Stimulated activated CD4-positive, alpha-beta T cell treated with anti-CD3 and anti-CD28 coated beads, Interleukin-15, amount 100 ng/mL, for 1 hour (primary cell): ENCODE measurements at places on chromosomes 1 and 21.

DNA sequence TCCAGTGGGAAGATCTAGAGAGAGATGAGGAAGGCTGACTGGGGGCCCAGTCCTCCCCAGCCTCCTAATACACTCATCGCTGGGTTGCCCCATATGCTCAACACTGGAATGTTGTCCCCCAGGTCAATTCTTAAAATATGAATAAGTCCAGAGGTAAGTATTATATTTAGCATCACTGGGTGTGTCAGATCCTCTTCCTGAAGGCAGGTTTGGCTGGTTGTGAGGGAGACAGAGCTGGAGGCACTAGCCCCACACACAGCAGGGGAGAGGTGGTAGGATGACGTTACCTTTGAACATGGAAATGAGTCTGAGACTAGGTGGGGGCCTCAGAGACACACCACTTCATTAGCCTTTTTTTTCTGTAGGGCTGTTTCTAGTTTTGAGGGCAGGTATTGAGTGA, 42.6 kb downstream of the SLC44A3 start:
- DNase-seq, result no peak

DNA sequence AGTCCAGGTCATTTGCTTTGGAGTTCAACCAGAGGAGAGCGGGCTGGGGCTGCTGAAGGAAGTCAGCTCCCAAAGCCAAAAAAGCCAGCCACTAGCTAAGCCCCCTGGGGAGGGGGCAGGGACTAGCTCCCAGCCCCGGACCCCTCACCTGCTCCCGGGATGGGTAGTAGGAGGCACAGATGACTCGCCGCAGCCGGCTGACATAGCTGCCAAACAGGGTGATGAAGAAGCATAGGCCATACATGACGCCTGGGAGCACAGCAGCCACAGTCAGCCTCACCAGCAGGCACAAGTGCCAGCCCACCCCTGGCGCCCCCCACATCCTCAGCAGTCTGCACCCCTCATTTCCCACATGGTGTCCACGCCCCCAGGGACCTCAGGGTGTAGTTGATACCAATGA, 7.4 kb downstream of the DCST2 start:
- DNase-seq, result no peak

GRCh38 chr1:153577138-153577537, 11.5 kb upstream of the S100A2 start:
- no peak for DNase-seq

DNA sequence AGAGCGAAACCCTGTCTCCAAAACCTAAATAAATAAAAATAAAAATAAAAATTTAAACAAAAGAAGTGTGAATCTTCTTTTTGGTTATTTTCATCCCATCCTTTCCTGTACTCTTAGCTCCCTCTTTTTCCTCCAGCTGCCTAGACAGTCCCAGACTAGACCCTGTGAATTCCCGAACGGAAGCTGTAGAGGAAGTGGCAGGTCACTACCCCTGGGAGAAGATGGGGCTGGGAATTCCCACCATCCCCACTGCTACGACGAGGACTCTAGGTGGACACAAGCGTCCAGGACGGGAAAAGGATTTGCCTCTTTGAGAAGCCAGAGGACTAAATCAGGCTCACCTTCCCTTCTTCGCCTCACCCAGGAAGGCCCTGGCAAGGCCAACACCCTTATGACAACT, 12.6 kb downstream of the RHBDL2 start:
- DNase-seq, result no peak

DNA sequence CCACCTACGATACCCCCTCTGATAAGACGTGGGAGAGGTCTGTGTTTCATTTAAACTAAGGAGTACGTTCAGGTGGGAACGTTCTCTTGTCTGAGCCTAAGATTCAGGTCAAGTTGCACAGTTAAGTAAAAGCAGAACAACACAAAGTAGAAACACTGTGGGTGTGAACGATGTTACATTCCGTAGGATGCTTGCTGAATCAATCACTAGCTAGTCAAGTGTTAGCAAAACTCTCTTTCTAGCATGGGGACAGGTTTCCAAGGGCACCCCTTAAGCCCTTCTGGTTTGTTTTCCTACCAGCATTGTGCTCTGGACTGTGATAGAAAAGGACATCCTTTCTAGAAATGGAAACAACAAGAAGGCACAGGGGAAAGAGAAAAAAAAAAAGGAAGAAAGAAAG, 13.3 kb downstream of the C1orf162 start:
- DNase-seq, result no peak

- no peak for DNase-seq
These were observed 116.0 kb upstream of the KCNJ6 start for GRCh38 chr21:38032082-38032801.

- DNase-seq, result no peak
These were observed 57.1 kb upstream of the DR1 start for GRCh38 chr1:93288558-93288957.

GRCh38 chr1:4344065-4344732, 310.2 kb upstream of the AJAP1 start:
- no peak for DNase-seq

- DNase-seq, result no peak
These were observed 6.8 kb downstream of the DESI2 start for GRCh38 chr1:244659694-244660093.

DNA sequence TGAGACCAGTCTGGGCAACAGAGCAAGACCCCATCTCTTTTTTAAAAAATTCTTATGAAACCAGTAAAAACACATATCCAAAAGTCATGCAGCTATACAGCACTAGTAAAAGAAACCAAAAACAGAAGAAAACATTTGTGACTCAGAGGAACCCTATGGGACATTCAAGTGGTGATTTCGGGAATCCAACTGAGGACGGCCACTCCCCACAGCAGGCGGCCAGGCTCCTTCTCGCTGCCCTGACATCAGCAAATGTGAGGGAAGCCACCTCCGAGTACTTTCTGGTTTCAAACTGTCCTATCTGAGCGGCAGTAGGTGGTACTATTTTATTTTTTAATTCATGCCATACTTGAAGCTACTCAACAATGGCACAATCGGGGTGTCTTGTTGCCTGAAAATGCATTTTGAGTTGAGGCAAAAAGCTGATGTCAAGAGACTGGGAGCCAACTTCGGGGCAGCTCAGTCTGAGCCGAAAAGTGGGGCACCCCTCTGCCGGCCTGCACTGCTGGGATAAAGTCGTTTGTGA, 3.3 kb downstream of the SUMO3 start:
- DNase-seq, result no peak

GRCh38 chr1:71269179-71269578, 188.3 kb upstream of the ZRANB2 start:
- DNase-seq, result no peak

- DNase-seq, result no peak
These were observed 60.6 kb downstream of the UCHL5 start for GRCh38 chr1:192998536-192998935.

- DNase-seq, result no peak
These were observed 36.1 kb downstream of the ACTA1 start for GRCh38 chr1:229397762-229398161.

DNA sequence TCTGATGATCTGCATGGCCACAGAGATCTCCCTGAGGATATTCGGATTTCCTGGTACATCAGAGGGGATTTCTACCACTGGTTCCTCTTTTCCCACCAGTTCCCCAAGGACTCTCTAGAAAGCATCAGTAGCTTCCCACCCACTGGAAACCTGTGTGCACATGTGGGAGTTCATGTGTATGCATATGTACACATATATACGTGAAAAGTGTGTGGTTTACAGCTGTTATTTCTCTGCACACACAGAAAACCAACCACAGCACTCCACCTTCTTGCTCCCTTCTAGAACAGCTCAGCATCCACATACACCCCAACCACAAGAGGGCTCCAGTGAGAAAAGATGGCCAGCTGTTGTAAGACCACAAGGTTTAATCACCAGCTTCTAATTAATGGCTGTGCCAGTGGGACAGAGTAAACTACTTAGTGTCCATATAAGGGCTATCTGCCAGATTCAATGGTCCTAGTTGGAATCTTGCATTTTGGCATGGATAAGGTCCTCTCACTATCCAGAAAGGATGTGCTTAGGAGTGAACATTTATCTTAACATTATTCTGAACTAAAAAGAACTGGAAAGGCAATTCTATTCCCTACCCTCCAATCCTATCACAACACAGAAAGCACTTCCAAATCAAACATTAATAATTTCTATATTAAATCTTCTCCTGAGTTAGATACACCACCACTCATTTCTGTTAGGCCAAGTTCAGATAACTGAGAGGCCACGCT, 24.1 kb downstream of the GPR3 start:
- no peak for DNase-seq

GRCh38 chr1:151062741-151063371, 2.7 kb downstream of the MLLT11 start:
- DNase-seq, result no peak

GRCh38 chr1:243850202-243850451, at the start of gene AKT3:
Gene AKT3, minus strand, starts transcription at chr1:243850243. Its CDS starts 7,073 bp downstream, at chr1:243843170.
- no peak for DNase-seq

- no peak for DNase-seq
These were observed 76.0 kb downstream of the MAN1C1 start for GRCh38 chr1:25692560-25692959.

DNA sequence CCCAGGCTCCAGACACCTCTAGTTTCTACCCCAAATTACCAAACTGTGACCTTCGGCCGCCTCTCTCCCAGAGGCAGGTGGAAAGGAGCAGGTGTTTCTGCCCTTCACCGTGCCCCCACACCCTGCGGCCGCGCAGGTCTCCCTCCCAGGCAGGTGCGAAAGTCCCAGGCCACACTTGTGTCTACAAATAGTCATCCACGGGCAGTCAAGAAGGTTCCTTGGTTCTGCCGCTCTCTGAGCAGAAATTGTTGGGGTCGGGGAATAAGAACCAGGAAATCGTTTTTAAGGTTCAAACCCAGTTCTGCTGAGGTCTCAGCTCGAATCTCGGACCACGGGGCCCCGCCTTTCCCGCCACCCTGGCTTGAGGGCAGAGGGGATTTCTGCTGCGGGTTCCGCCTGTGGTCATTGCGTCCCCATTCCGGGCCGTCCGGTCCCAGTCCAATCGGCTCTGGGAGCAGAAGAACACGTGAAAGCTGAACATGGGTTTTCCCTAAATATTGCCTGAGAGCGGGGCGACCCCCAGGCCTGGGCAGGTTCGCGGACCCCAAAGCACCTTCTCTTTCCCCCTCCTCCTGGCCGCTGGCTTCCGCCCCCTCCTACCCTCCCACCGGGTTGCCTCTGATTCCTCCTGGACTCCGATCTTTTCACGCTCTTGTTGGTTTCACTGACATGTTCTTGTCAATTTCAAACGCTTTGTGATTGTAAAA, 1.2 kb upstream of the ATF3 start:
- DNase-seq, result no peak

- DNase-seq, result no peak
These were observed 5.3 kb upstream of the C1orf174 start for GRCh38 chr1:3905266-3905952.

DNA sequence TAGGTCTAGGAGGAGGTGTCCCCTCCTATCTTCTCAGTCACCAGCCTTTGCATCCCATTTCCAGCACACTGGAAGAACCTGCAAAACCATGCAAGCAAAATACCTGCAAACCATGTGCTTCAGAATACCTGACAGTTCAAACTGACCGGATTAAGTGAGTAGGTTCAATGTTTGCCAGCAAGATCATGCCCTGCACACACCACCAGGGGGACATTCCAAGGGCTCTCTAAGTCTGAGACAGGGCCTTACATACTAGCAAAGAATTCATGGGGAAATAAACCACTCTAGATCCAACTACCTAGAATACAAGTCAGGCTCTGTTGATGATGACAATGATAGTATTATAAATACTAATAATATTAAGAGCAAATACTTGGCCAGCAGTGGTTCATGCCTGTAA, 27.6 kb downstream of the INPP5B start:
- DNase-seq, result no peak

- DNase-seq, result no peak
These were observed 37.2 kb upstream of the NPL start for GRCh38 chr1:182752077-182752988.

DNA sequence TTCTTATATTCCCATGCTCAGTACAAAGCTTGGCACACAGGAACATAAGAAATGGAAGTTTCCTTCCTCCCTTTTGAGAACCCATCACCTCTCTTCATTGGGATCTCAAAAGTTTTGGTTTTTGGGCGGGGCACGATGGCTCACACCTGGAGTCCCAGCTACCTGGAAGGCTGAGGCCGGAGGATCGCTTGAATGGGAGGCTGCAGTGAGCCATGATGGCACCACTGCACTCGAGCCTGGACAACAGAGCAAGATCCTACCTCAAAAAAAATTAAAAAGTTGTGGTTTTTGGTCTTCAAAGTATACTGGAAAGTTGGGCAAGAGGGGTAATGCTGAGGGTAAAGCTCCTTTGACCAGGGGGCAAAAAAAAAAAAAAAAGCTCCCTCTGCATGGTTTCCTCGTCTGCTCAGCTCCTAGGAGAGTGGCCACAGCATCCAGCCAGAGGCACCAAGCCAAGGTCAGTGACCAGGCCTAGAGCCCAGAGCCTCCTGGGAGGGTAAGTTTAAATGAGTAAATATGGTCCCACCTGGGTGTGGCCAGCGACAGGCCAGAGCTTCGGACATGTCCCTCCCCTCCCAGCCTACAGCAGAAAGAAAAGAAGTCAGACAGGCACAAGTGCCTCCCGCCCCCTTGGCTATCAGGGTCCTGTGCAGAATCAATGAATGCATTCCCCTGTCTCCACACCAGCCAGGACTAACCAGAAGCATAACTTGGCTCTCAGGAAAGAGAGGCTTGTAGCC, 5.0 kb downstream of the MEF2D start:
- no peak for DNase-seq

GRCh38 chr1:11787804-11788436, 17.8 kb downstream of the MTHFR start:
- DNase-seq, result no peak

- no peak for DNase-seq
These were observed 9.9 kb upstream of the PROX1 start for GRCh38 chr1:213977909-213978308.

DNA sequence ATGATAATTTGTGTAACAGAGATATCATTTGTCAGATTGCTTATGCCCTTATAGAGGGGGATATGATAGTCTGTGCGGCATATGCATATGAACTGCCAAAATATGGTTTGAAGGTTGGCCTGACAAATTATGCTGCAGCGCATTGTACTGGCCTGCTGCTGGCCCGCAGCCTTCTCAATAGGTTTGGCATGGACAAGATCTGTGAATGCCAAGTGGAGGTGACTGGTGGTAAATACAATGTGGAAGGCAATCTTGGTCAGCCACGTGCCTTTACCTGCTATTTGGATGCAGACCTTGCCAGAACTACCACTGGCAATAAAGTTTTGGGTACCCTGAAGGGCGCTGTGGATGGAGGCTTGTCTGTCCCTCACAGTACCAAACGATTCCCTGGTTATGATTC, 82.4 kb downstream of the ZMYM4 start:
- no peak for DNase-seq

- DNase-seq, result no peak
These were observed 45.7 kb upstream of the TSPAN2 start for GRCh38 chr1:115134850-115135480.

DNA sequence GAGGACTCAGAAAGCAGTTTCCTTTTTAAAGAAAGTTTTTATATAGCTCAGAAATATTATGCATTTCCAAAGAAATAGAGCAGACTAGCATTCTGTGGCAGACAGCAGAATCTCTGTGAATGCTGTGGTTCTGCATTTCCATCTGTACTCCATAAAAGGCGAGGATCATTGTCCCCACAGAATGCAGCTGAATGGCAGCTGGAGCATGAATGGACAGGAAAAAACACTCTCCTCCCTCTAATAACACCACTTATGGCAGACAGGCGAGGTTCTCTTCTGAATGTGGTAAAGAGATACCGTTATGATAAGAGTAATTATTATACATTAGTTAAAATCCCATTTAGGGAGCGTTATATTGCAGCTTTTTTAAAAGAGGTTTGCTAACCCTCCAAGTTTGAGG, 81.4 kb upstream of the WLS start:
- no peak for DNase-seq

GRCh38 chr1:115179397-115180079, 90.2 kb upstream of the TSPAN2 start:
- DNase-seq, result no peak
